MM.1S (cell line): ENCODE measurements at places on chromosomes 5 and 9.

GRCh38 chr5:65062469-65063083, 293.8 kb downstream of the CWC27 start:
- no peak overlapping the region for H3K27ac ChIP-seq
- H3K36me3 ChIP-seq = no peaks in the 10 kb centered on the region
- H3K4me3 ChIP-seq = no peak overlapping the region
- no peaks in the 10 kb centered on the region for H3K27me3 ChIP-seq

DNA sequence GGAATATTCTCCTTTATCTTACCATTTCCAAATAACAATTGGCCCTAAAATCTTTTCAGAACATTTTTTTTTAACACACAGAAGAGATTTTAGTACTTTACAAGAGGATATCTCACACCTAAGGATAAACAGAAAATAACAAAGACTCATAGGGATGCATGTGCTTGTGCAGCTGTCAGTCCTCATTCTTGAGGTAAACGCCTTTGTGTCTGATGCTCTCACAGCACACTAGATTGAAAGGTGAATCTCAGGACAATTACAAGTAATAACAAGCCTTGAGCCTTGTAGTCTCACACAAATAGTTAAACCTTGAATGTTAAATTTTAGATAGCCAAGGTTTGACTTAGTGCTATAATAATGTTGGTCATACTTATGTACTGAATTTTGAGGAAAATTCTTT, 439.2 kb downstream of the PTPRD start:
- H3K27ac ChIP-seq = no peak overlapping the region
- no peak for DNase-seq
- no peak overlapping the region for H3K4me3 ChIP-seq
- H3K36me3 ChIP-seq = no peaks in the 10 kb centered on the region
- no peaks in the 10 kb centered on the region for H3K27me3 ChIP-seq

DNA sequence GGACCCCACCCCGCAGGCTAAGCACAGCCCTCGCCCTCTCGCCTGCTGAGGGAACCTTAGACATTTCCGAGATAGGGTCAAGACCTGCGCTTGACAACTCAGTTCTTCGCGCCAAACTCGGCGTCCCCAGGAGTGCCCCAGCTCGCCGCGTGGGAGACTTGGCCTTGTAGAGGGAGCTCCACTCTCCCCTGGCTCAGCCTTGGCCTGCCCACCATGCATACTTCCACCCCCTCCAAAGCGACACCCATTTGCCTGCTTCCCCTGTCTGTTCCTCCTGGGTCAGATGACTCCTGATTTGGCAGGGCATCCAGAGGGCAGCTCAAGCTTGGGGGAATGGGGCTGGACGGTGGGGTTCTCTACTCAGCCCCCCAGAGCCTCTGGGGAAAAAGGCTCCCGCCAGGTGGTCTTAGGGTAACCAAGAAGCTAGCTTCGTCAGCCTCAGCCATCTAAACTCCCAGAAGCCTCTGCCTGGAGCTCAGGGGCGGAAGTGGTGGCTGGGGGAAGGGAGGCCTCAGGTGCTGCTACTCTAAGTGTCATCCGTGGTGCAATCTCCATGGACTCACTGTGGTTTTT, 560 bp downstream of the DOCK2 start:
- H3K4me1 ChIP-seq = peaks cover 9% of the 10 kb centered on the region
- H3K27ac ChIP-seq = peak overlapping the region; percentile 53; the same call in 1 of the 2 replicates
- no peaks in the 10 kb centered on the region for H3K36me3 ChIP-seq
- H3K27me3 ChIP-seq = no peaks in the 10 kb centered on the region

GRCh38 chr9:136407911-136408310, 2.5 kb downstream of the ENTR1 start:
- H3K4me1 ChIP-seq = peaks cover 37% of the 10 kb centered on the region
- no peaks in the 10 kb centered on the region for H3K27me3 ChIP-seq
- H3K36me3 ChIP-seq = 0 out of 2 replicates have a peak, but pooled peaks cover 5% of the 10 kb centered on the region
- H3K27ac ChIP-seq = no peak overlapping the region
- no peak overlapping the region for H3K4me3 ChIP-seq

GRCh38 chr9:121818016-121818661, 166.7 kb downstream of the DAB2IP start:
- no peak overlapping the region for H3K4me3 ChIP-seq
- no peaks in the 10 kb centered on the region for H3K4me1 ChIP-seq
- H3K36me3 ChIP-seq = no peaks in the 10 kb centered on the region

DNA sequence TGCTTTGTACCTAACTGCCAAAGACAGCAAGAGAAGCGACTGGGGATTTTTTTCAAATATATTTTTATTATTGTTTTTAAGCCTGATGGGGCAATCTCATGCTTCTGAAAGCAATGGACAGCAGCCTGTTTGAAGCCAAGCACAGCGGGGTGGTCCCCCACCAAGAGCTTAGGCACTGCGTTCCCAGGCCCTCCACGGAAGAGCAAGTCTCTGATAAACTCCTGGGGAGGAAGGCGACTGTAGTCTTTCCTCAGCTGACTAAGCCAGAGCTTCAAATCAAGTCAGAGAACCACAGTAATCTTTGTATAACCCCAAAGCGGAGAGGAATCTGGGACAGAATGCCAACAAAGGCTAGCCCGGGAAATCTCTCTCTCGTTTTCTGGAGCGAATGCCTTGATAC, 54.4 kb downstream of the ARSB start:
- no peak overlapping the region for H3K4me3 ChIP-seq
- H3K36me3 ChIP-seq = no peaks in the 10 kb centered on the region
- no peaks in the 10 kb centered on the region for H3K27me3 ChIP-seq
- no peaks in the 10 kb centered on the region for H3K4me1 ChIP-seq

DNA sequence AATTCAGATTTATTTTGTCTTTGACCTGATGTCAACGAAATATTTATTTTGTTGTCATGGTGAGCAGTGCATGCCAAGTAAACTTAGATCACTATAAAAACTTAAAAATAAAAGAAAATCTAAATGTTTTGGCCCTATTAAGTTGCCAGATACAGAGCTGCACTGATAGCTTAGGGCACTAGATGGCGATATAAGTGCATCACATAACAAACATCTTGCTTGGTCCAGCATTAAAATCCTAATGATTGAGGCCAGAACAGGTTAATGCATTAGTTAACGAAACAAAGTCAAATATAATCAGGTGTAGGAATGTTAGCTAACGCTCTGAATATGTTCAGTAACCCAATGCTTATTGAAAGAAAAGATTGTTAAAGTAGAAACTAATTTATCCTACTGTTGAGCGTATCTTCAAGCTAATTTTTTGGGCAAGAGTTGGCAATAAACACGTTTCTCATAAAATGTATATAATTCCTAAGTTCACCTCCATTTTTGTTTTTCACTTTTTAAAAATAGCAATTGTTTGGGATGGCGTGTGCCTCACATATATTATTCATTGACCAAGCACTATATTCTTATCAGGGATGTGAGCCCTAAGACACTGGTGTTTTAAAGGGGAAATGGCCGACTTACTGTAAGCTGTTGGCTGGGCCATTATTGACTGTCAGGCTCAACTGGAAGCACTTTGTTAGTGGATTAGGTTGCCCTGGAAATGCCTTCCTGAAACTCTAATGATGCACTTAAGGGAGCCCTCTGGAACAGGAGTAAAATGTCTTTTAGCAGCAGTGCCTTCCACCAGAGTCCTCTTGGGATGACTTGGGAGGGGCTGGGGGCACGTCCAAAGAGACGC, 33.3 kb downstream of the KCTD16 start:
- H3K4me1 ChIP-seq = no peaks in the 10 kb centered on the region
- no peaks in the 10 kb centered on the region for H3K36me3 ChIP-seq
- H3K27ac ChIP-seq = no peak overlapping the region
- H3K4me3 ChIP-seq = no peak overlapping the region
- H3K27me3 ChIP-seq = no peaks in the 10 kb centered on the region

DNA sequence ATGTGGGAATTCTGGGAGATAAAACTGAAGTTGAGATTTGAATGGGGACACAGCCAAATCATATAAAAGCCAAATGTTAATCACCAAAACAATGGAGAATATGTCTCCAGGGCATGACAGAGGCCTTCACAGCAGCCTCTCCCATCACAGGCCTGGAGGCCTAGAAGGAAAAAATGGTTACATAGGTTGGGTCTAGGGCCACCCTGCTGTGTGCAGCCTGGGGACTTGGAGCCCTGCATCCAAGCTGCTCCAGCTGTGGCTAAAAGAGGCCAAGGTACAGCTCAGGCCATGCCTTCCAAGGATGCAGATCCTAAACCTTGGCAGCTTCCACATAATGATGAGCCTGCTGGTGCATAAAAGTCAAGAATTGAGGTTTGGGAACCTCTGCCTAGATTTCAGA, 85.1 kb downstream of the JAKMIP2 start:
- no peak overlapping the region for H3K4me3 ChIP-seq
- no peak for DNase-seq
- no peaks in the 10 kb centered on the region for H3K27me3 ChIP-seq
- no peaks in the 10 kb centered on the region for H3K4me1 ChIP-seq
- no peak overlapping the region for H3K27ac ChIP-seq
- no peaks in the 10 kb centered on the region for H3K36me3 ChIP-seq

GRCh38 chr5:126268697-126269315, 154.4 kb upstream of the GRAMD2B start:
- no peaks in the 10 kb centered on the region for H3K27me3 ChIP-seq
- H3K4me1 ChIP-seq = no peaks in the 10 kb centered on the region
- no peak overlapping the region for H3K27ac ChIP-seq

GRCh38 chr5:53946405-53947100, 363.8 kb downstream of the ARL15 start:
- H3K36me3 ChIP-seq = no peaks in the 10 kb centered on the region
- no peak overlapping the region for H3K4me3 ChIP-seq
- no peak for DNase-seq
- no peaks in the 10 kb centered on the region for H3K27me3 ChIP-seq
- no peak overlapping the region for H3K27ac ChIP-seq

GRCh38 chr9:128733256-128733655, 9.3 kb upstream of the ZDHHC12 start:
- no peak overlapping the region for H3K27ac ChIP-seq
- H3K4me3 ChIP-seq = no peak overlapping the region
- DNase-seq = no peak
- H3K27me3 ChIP-seq = no peaks in the 10 kb centered on the region

DNA sequence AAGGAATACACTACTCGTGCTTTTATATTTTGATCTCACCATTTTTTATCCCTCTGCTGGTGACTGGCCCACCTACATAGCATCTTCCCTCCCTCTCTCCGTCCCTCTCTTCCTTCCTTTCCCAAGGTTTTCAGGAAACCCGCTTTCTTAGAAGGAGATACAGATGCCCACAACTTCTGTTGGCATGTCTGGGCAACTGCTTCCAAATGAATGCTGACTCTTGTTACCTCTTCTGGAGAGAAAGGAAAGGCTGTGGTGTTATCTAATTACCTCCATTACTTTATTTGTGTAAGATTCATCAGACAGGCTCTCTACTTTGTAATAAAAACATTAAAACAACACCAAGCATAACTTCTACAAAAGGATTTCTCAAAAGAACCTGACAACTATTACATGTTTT, 20.2 kb downstream of the FANCC start:
- no peaks in the 10 kb centered on the region for H3K27me3 ChIP-seq
- H3K4me1 ChIP-seq = no peaks in the 10 kb centered on the region
- H3K4me3 ChIP-seq = no peak overlapping the region
- H3K27ac ChIP-seq = no peak overlapping the region
- no peak for DNase-seq
- H3K36me3 ChIP-seq = no peaks in the 10 kb centered on the region

GRCh38 chr5:152403046-152403445, 2.0 kb downstream of the NMUR2 start:
- H3K4me3 ChIP-seq = no peak overlapping the region
- H3K27me3 ChIP-seq = peaks cover 24% of the 10 kb centered on the region
- no peaks in the 10 kb centered on the region for H3K4me1 ChIP-seq
- no peak overlapping the region for H3K27ac ChIP-seq
- no peaks in the 10 kb centered on the region for H3K36me3 ChIP-seq

DNA sequence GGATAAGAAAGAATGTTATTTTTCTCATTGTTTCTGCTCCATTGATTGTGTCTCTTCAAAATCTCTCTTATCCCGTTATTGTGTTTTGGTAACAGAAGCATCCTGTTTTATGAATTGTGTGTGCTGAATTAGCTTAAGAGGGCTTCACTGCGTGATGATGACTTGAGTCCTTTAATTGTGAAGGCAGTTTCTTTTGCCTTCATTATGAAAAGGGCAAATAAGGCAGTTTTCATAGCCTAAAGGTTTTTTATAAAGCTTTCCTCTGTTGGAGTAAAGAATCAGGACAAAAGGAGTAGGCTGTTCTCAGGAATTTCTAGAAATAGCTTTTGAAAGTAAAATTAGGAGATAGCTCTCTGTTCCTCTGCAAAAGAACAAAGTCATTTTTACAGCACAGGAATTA, 169.8 kb downstream of the FOCAD start:
- no peak for DNase-seq
- H3K27me3 ChIP-seq = no peaks in the 10 kb centered on the region
- no peak overlapping the region for H3K4me3 ChIP-seq
- H3K27ac ChIP-seq = no peak overlapping the region
- H3K4me1 ChIP-seq = no peaks in the 10 kb centered on the region

DNA sequence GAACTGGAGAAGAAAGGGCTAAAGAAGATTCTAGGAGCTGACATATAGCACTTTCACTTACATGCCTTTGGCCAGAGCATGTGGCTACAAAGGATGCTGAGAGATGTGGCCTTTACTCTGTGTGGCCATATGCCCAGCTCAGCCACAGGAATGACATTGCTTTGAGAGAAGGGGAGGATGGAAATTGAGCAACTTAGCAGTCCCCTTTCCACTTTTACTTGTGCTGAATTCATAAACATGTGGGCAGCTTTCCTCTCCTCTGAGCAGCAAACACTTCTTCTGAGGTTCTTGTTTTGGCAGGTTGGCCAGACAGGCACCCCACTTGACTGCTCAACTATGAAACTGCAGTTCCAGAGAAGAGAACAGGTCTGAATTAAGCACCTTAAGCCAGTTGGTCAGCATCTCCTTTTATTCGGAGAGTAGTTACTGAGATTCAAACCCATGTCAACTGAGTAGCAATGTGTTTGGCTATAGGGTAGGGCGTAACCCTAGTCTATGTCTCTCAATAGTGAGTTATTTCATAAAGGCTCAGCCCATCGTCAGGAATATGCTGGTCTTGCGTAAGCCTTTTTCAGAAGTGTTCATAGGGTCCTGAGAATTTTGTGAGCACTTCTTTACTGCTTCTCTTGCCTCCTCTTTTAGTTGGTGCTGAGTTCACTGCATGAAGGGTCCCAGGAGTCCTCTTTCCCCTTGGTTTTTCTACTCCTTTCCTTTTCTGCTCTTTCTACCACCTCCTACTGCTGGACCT, 134.5 kb downstream of the PALM2AKAP2 start:
- no peaks in the 10 kb centered on the region for H3K27me3 ChIP-seq
- no peaks in the 10 kb centered on the region for H3K36me3 ChIP-seq
- H3K27ac ChIP-seq = peak overlapping the region; percentile 0; the same call in 1 of the 2 replicates
- peaks cover 68% of the 10 kb centered on the region for H3K4me1 ChIP-seq
- H3K4me3 ChIP-seq = no peak overlapping the region
